Left colon (tissue), 2 donors: ENCODE measurements at places on chromosomes 7 and 10. TPM values are rescaled to one million over a fixed set of nuclear protein-coding genes. Genes with fewer than 3 reads are reported as not detected.

Gene HGF
- total RNA-seq, result 3.2 TPM

Gene NUPR2
- 0.95 TPM for total RNA-seq

Gene DNAJB12
- 36.9 TPM for total RNA-seq

Gene KCND2
- total RNA-seq, result 0.36 TPM

Gene GLCCI1
- total RNA-seq, result 12.3 TPM

Gene LIPM
- total RNA-seq, result not detected

Gene CCDC186
- total RNA-seq, result 43.3 TPM

Gene TMEM178B
- 0.34 TPM for total RNA-seq

Gene RAB19
- 21.9 TPM for total RNA-seq

DNA sequence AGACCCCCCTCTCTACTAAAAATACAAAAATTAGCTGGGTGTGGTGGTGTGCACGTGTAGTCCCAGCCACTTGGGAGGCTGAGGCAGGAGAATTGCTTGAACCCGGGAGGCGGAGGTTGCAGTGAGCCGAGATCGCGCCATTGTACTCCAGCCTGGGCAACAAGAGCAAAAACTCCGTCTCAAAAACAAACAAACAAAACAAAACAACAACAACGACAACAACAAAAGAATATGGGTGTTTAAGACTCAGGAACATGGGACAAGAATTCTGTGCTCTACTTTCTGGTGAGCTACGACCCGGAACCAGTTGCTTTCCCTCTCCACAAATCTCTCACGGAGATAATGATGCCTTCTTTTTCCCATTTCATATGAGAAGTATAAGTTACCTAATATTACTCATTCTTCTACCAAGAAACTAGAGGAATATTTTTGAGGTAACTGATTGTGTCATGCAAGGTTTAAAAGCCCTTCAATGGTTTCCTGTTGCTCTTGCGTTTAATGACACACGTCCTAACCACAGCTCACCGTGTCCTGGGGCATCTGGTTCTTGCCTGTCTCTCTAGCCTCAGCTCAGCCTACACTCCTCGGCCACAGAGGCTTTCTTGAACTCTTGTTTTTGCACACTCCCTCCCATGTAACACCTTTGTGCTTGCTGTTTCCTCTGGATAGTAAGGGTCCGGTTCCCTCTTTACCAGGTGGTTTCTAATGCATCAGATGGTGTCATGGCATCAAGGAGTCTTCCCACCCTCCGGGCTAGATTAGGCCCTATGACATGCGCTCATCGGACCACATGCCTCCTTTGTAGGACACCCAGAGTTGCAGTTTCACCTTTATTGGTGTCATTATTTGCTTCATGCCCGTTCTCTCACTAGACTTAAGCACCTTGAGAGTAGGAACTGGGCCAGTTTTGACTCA, 67.5 kb downstream of the PFKFB3 start:
- DNase-seq, result no peak

DNA sequence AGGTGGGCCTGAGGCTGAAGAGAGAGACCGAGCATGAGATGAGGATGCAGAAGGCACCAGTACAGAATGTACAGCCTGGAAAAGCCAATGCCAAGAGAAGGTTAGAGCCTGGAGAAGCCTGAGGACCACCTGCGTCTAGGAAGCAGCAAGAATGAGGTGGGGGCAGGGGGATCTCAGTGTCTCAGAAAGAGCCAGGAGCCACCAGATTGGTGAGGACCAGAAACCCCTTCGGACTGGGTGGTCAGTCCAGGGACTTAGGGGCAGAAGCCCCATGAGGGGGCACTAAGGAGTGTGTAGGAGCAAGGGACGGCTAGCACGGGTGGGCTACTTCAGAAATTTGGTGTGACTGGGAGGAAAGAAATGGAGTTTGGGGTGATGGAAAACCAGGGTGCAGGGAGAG, 205.9 kb upstream of the RNF32 start:
- no peak for DNase-seq

DNA sequence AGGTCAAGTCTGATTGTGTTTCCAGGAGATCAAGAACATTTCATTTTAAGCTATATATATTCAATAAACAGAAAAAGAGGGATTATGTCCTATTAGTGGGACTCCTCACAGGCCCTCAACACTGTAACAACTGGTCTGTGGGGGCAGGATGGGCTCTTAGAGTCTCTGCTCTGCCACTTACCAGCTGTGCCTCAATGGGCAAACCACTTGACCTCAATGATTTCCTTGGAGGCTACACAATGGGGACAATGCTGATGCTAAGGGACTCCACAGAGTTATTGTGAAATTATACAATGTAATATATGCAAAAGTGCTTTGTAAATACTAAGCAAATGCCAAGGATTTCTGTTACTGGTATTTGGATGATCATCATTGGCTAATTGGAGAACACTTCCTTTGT, 33.2 kb upstream of the MXI1 start:
- no peak for DNase-seq

GRCh38 chr7:87528730-87529129, 53.2 kb upstream of the ABCB4 start:
- no peak for DNase-seq

DNA sequence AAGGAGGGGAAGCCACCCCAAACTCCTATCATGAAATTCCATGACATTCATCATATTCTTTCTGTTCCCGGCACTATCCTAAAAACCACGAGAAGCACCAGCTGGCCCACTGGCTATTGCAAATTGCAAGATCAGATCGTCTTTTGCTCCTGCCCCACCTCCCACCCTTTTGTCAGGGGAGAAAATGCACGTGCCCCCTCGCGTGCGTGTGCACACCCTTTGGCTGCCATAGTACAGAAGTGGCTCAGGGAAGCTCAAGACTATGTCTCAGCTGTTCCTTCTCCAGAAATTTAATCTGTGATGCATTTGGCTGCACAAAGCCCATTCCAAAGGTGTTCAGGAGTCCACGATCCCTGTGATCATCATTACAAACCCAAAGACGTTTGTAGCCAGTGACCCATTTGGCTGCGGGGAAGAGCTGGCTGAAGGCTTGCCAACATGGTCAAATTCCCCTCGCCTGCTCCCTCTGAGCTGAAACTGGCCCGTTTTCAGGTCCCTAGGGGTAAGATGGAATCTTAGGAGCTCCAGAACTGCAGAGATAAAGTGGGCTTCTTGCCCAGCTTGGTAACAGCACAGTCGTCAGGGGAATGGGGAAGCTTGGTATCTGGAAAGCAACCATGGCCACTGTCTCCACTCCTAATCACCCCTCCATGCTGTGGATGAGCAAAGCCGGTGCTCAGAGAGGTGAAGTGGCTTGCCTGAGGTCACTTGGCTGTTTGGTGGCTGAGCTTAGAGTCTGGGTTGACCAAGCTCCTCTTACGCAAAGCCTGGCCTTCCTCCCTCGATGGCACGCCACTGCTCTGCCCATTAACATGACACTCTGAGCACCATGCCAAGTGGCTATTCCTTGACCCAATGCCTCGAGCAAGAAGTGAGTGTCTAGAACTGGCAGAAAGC, 155.4 kb downstream of the NEURL1 start:
- no peak for DNase-seq

GRCh38 chr10:14593806-14594205, 180.9 kb downstream of the FAM107B start:
- DNase-seq, result no peak

DNA sequence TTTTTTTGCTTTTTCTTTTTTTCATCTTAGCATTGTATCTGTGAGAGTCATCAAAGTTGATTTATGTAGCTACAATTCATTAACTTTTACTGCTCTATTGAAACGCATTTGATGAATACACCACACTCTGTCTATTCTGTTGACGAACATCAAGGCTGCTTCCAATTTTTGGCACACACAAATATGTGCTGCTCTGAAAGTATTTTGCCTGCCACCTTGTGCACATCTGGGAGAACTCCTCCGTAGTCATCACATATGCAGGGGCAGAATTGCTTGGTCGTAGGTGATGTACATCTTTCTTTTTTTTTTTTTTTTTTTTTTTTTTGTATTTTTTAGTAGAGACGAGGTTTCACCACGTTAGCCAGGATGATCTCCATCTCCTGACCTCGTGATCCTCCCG, 796.8 kb downstream of the KCNMA1 start:
- DNase-seq, result no peak

- no peak for DNase-seq
Measured at GRCh38 chr10:78755063-78755701, 313.6 kb upstream of the ZMIZ1 start.

- DNase-seq, result no peak
Measured at GRCh38 chr7:55464422-55464821, 99.3 kb downstream of the LANCL2 start.

DNA sequence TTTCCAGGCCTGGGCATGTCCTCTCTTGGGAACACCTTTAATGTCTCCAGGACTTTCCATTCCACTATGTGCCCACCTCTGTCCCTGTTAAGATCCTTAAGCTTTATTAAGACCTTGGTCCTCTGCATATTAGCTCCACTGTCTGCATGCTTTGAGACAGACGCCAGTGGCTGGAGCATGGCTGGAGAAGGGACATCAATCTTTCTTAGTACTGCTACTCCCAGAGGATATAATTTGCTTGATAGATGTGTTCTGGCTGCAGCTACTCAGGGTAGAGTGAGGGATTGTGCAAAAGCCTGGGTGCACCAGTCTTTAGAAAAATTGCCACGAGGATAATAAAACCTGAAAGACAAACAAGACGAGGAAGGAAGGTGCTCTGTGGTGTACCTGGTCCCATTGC, 42.9 kb downstream of the PLPP4 start:
- no peak for DNase-seq

- no peak for DNase-seq
Measured at GRCh38 chr7:105030447-105030846, 16.4 kb downstream of the KMT2E start.

DNA sequence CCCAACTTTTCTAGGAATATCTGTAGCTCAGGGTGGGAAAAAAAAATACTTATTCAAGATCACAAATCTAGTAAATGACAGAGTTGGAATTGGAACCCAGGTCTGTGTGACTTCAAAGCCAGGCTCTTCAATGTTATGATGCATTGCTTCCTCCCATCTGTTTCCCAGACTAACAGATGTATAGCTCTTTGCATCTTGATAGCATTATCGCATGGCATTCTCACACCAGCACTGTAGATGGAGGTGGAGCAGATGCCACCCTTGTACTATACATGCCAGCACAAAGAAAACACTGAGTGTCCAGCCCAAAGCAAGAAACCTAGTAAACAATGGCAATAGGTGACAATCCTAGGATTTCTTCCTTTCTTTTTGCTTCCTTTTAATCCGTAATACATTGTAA, 497.3 kb downstream of the NEBL start:
- no peak for DNase-seq

DNA sequence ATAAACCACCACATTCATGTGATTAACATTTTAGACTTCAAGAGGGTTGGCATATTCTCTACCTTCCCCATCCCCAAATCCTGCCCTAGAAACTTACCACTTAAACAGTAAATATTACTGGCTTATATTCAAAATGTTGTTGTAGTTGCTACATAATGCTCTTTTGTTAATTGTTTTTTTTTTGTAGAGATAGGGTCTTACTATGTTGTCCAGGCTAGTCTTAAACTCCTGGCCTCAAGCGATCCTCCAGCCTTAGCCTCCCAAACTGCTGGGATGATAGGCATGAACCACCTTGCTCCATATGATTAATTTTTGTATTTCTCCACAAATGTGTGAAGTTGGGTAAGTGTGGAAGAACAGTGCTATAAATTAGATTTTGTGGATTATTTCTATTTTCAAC, 6.5 kb downstream of the PDK4 start:
- DNase-seq, result no peak

DNA sequence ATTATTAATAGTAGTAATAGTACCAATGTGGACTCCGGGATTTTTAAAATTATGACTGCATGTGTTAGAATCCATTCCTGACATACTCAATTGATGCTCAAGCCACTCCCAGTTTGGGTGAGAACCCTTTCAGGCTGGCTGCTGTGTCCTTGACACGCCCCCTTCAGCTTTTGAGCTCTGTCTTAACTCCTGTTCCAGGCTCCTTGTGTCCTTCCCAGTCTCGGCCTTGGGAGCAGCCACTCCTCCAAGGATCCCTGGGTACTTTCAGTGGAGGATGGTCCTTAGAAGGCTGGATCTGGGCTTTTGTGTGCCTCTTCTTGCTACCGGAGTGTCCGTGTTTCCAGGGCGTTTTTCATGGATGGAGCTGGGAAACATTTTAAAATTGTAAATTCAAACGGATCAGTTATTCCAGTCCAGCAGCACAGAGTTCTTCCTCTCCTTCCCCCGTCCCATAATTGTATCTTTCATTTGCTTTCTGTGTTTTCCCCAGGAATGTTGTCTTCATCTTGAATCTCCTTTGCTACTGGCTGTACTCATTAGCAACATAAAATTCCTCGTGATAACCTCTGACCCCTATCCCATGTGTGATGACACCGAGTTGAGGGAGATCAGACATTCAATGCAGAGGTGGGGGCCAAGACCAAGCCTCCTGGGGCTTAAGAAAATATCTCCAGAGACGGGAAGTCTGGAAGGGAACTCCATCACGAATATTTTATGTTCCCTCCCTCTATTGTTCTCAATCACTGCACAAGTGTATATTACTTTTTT, 40.0 kb upstream of the PFKFB3 start:
- DNase-seq, result no peak

- DNase-seq, result peak; percentile 92
Measured at GRCh38 chr10:103653581-103654037, 160.1 kb downstream of the NEURL1 start.

GRCh38 chr7:22759721-22760120, 32.7 kb downstream of the IL6 start:
- DNase-seq, result no peak

DNA sequence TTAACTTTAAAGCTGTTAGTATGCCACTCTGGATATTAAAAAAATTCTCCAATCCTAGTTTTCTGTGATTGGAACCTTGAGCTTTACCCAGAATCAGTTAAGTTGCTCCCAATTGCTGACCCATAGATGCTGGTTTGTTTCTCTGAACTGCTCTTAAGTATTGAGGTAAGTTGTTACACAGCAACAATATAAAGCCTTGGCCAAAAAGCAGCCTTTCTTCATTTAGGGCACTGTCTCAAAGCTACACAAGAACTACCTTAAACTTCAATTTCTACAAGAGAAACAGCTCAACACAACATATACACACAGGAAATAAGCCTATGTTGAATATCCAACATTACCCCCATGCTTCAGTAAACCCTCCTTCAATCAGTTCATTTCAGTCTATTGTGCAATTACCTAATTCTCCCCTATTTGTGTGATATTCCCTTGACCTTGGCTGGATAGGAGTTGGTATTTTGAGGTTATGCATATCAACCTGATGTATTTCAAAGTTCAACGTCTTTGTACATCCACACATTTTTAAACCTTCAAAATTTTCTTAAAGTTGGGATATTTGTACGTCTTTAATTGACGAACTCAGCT, 11.5 kb downstream of the HNRNPA2B1 start:
- no peak for DNase-seq

DNA sequence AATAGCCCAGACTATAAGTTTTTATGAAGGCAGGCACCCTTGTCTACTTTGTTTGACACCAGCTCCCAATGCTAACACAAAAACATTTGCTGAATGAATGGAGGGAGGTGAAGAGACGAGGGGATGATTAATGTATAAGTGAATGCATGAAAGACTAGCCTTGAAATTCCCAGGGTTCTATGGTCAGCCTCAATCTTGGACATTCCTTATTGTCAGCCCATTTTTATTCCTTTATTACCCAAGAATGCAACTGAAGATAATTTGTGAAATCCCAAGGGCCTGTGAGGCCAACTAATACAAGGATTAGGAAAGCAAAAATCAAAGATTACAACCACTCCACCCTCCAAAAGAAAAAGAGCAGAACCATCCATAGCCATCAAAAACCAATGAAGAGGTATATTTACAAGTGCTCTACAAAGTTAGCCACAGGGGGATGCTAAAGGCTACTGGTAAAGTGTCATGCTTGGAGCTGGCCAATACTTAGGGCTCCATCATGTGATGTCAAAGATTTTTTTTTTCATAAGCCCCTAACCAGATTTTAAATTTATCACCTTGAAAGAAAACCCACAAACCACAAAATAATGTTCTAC, 40.0 kb upstream of the ASAH2 start:
- DNase-seq, result no peak

GRCh38 chr10:111650088-111650487, 533.5 kb downstream of the GPAM start:
- DNase-seq, result no peak
